Activated T-cell treated with anti-CD3 and anti-CD28 coated beads, Interleukin-2, amount 50 U/mL, for 4 hours (primary cell): ENCODE measurements at places on chromosomes 4 and X.

GRCh38 chr4:155245105-155245504, 36.7 kb downstream of the NPY2R start:
- no peak for DNase-seq

GRCh38 chrX:30141966-30142365, 73.4 kb upstream of the MAGEB2 start:
- no peak for DNase-seq

DNA sequence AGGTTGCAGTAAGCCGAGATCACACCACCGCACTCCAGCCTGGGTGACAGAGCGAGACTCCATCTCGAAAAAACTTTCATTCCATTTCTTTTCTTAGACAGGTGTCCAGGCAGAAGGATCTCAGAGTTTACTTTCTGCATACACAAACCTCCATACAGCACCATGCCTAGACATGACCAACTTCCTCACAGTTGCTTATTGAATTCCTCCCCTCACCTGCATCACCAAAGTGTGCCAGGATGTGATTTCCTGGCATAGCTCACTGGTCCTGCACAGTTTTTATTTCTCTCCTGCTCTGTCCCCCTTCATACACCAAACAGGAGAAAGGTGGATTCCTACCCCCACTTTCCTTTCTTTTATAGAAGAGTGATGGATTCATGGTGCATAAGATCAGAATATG, 34.7 kb upstream of the PPARGC1A start:
- DNase-seq, result no peak

DNA sequence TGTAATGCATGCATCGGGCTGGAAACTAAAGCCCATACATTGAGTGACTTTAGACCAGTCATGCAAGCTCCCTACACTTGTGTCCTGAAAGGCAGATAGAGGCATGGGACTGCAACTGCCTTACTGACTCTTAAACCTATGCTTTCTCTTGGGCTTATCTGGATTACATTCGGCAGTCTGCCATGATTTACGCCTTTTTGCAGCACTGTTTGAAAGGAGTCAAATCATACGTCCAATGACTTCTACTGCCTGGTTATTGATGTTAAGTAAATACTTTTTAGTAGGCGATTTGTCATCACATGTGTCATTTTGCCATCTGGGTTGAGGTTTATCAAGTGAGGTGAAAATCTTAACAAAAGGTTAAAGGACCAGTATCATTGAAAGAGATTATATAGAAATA, 31.5 kb downstream of the SORBS2 start:
- DNase-seq, result no peak

DNA sequence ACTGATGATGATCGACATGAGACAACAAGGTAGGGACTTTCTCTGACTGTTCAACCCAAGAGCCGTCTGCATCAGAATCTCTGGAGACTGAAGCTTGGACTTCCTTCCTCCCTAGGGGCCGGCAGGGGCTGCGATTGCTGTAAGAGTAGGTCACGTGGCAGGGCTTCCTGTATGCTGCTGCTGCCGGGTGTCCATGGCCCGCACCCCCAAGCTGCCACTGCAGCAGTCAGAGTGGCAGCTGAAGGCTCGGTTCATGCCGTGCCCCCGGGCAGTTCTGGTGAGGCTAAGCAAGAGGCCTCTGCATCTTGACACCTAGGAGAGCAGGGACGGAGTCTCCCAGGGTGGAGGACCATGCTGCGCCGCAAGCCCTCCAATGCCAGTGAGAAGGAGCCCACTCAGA, at the start of gene SASH3:
SASH3 (plus strand) TSS at position 203 of the 400 bp plus-strand sequence; CDS start at position 352, 149 bp downstream.
- no peak for DNase-seq

- DNase-seq, result no peak
These were observed 545.5 kb downstream of the SPOCK3 start for GRCh38 chr4:166688835-166689234.
